ENCODE measurements at places on chromosomes 12 and 14.

DNA sequence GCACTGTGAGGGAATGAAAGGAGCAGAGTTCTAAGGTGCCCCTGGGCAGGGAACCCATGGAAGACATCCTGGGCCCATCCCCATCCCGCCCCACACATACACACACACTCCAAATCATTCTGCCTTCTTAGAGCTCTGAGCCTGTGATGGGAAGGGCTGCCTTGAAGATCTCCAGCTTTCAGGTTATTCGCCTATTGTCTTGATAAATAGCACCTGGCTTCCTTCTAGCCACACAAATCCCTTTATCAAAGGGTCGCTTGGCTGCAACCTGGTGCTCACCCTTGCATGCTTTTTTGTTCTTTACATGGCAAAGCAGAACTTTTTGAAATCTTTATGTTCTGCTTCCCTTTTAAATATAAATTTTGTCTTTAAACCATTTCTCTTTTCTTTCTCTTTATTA is 112.2 kb upstream of the TMTC1 start:
- DNase-seq = no peak

- DNase-seq = no peak
Measured at GRCh38 chr12:125586441-125586840, 521.2 kb downstream of the AACS start.

- DNase-seq = no peak
Measured at GRCh38 chr14:94284221-94284620, 8.8 kb downstream of the SERPINA10 start.

DNA sequence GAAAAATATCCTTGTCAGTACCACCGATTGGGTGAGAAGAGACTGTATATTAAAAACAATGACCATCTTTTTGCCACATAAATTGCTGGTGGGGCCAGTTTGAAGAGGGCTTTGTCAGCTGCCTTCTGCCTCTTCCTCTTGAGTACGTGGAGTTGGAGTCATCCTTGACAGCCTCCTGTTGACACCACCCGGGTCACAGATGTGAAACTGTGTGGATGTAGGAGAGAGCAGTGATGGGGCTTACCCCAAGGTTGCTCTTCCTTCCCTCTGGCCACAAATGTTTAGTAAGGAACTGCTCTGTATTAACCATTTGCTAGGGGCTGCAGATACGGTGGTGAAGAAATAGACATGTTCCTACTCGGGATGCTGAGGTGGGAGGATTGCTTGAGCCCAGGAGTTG is 12.2 kb downstream of the PTPN11 start:
- no peak for DNase-seq

GRCh38 chr12:109728921-109729320 is 15.3 kb downstream of the FAM222A start:
- DNase-seq = no peak

DNA sequence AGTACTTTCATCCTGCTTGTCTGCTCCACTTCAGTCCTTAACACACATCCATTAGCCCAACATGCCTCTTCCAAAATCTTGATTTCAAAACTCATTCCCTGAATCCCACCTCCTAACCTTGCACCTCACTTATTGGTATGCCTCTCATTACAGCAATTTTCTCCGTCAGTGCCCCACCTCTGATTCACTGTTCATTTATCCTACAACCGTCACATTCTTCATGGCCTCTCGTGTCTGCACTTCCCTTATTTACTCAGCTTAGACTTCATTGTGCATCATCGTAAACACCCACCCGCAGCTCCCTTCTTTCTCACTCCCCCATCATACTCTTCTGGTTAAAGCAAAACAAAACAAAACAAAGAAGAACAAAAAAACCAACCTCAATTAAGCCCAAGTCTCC is 160.6 kb upstream of the HMGA2 start:
- DNase-seq = no peak

DNA sequence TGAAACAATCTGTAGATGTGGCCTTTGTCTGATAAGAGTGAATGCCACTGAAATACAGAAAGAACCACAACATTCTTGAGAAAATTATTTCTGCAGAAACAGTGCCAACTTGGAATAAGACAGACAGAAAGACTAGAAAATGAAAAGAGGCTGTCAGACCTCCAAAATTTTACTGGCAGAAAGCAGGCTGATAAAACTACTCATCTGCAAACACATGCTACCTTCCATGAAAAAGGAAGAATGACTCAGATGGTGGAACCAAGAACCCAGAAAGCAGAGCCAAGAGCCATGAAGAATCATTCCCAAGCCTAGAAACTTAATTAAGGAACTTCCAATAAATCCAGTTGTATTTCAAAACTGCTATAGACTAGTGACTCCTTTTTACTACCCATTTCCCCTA is 31.9 kb upstream of the OSBPL8 start:
- DNase-seq = no peak

- no peak for DNase-seq
Measured at GRCh38 chr12:46490635-46491034, 118.1 kb upstream of the SLC38A2 start.

GRCh38 chr14:48430805-48431204 is 755.4 kb upstream of the MDGA2 start:
- DNase-seq = no peak
